ENCODE measurements at places on chromosomes 4 and X. TPM values are rescaled to one million over a fixed set of nuclear protein-coding genes. Genes with fewer than 3 reads are reported as not detected.

- DNase-seq: no peak
Observed at GRCh38 chr4:111997785-111998184, 147.5 kb upstream of the FAM241A start.

DNA sequence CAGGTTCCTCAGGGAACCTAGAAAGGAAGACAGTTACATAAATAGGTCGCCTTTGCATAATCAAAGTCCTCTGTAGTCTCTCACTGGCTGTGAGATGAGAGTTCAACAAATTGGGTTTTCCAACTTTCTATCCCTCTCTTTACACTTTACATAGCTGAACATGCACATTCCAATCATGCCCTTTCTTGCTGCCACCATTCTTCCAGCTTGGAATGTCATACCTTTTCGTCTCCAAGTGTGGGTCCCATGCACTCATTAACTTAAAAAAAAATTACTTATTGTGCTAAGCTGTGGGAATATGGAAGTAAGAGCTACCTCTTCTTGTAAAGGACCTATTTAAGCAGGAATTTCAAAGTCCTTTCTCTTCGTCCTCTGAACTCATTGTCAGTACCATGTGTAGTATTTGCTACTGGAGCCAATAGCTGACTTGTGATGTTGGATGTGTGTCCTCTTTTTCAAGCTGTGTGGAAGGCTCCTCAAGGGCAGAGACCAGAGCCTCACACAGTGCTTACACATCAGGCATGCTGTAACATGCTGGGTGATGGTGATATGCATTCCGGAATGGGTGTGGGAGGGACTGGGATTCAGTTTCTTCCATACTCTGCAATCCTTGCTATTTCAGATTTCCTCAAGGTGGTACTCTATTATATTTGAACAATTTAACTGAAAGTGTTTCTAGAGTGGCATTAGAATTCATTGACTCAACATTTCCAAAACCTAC, 7.1 kb downstream of the ENOPH1 start:
- DNase-seq: no peak

DNA sequence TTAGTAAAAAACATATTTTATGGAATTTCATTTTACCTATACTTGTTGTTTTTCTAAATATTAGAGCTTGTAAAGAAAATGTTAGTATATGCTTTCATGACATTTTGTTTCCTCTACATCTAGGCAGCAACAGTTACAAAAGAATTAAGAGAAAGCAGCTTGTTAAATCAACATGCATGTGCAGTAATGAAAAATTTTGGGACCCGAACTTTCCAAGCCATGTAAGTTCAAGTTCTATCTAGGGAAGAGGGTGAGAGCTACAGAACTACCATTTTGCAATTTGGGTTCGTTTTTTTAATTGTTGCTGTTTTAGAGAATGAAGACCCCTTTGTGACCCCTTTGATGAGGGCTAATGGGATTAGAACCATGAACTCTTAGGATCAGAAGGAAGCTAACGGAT, 7.2 kb downstream of the AFP start:
- DNase-seq: no peak

Gene RBMXL3
- not detected for total RNA-seq

DNA sequence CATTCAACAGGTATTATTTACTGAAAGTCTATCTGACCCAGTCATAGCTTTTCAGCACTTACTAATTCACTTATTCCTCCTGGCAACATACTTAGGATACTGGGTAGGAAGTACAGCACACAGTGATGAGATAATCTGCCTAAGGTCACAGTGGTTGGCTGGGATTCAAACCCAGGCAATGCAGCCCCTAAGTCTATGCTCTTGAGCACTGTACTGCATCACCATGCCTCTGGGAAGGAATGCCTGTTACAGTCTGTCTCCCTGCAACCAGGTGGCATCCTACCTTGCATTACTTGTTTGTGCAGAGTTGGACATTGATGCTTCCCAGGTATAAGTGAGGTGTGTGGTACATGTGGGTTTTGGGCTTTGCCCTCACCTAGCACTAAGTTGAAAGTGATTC, 21.5 kb upstream of the LRAT start:
- DNase-seq: no peak

DNA sequence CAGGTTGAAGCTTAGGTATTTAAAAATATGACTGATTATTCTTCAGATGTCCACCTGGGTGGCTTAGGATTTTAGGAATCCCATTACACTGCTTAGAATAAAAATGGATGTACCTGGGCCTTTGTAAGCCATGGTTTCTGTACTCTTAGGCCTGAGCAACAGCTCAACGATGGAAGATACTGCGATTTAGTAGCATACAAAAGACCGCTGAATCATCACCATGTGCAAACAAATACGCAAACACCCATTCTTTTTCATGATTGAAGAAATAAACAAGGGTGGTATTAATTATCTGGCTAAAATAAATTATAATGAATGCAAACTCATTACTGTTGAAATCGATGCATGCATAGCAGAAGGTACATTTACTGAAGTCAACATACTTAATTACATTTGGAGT, 188.9 kb downstream of the ZNF330 start:
- no peak for DNase-seq

- DNase-seq: no peak
Observed at GRCh38 chr4:8016527-8016926, 76.9 kb upstream of the AFAP1 start.

GRCh38 chrX:44873415-44874276, 658 bp downstream of the KDM6A start:
- DNase-seq: peak; percentile 43

Gene GAGE13
- not detected for total RNA-seq

DNA sequence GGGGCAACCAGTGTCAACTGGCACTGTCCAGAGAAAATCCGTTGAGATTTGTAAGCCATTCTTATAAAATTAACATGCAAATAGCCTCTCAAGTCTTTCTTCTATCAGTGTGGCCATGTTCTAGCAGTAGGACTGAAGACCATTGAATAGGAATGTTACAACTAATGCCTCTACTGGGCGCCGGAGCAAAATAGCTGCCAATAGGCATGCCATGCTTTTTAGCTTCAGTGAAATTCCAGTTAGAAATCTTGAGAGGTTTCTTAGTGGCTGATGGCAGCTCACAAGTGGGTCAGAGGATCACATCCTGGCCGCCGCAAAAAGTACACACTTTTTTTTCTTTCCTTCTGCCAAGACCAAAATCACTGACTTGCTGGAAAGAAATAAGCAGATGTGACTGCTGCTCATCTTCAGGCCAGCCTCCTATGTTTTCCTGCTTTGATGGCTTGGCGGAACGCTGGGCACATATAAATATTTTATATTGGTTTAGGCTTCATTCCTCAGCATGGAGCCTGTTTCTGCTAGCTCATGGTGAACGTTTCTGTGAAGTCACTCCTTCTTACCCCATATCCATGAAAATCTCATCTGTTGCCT, 293.1 kb downstream of the TENM3 start:
- no peak for DNase-seq

Gene TMSB15C
- not detected for total RNA-seq

Gene BANK1
- 1.1 TPM for total RNA-seq

Gene MAGED2
- 161 TPM for total RNA-seq

GRCh38 chrX:118603981-118604380, 108.4 kb downstream of the DOCK11 start:
- DNase-seq: peak; percentile 16

Gene BCAP31
- 311 TPM for total RNA-seq

Gene MAGEA12
- total RNA-seq: not detected

GRCh38 chr4:31917334-31917733, 1197.2 kb downstream of the PCDH7 start:
- no peak for DNase-seq

DNA sequence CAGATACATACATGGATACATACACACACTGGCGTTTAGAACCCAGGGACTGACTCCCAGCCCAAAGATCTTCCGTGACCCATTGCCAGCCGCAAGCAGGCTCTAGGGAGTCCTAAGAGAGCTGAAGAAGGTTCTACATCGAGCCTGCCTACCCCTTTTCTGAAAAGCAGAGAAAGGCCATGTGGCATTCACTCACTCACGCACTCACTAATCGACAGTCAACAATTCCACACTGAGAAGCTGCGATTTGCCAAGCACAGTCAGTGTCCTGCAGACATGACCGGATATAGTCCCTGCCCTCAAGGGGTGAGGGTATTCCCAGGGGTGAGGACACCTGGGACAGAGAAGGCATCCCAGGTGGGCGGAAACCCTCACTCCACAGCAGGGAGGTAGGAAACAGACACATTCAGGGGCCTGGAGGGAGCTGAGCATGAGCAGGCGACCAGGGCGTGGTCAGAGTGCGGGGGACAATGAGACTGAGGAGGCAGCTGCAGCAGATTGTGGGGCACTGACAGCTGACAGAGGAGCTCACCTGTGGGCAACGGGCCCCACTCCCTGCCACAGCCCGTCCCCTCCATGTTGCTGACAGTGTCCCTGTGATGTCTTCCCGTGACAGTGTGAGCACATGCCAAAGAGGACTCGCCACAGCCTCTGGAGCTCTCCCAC, 13.2 kb upstream of the MAN2B2 start:
- DNase-seq: no peak

GRCh38 chrX:23790155-23790497, 7.2 kb downstream of the SAT1 start:
- no peak for DNase-seq

Gene SEPSECS
- 3.6 TPM for total RNA-seq

DNA sequence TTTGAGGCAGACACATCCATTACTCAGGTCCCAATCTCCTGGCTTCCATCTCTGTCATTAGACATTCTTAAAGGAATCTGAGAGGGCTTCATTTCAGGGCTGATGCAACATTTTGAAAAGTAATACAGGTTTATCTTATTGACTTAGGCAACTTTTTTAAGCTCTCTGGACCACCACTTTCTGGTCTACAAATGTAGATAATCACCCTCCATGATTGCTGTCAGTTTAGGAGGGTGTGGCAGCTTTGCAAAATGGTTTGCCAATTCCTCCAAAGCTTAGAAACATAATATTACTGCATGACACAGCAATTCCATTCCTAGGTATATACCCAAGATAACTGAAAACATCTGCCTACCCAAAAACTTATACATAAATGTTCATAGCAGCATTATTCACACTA, 77.6 kb downstream of the ARHGAP6 start:
- DNase-seq: no peak

DNA sequence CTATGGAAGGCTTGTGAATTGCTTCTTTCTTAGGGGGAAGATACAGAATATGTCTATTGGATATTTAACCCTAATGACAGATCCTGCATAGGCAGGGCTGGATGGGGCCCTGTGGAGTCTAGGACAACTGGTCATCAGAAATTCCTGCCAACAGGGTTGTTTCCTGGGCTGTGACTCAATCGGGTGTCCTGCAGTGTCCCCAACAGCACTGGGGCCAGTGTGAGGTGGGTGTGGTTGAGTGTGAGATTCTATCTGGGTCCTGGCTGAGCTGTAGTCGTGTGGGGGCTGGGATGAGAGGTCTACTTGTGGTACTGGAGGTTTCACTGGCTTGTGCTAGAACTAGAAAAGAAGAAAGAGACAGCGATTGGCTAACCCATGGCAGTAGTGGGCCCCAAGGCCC, 87.3 kb upstream of the WDR1 start:
- DNase-seq: no peak

Gene NUDT10
- total RNA-seq: not detected

DNA sequence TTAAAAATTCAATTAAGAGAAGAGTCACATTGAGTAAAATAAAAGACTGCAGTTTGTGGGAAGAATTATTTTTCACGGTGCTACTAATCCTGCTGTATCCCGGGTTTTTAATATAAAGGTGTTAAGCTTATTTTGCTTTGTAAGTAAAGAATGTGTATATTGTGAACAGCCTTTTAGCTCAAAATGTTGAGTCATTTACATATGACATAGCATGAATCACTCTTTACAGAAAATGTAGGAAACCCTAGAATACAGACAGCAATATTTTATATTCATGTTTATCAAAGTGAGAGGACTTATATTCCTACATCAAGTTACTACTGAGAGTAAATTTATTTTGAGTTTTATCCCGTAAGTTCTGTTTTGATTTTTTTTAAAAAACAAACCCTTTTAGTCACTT, 39.7 kb downstream of the IRS4 start:
- DNase-seq: no peak

DNA sequence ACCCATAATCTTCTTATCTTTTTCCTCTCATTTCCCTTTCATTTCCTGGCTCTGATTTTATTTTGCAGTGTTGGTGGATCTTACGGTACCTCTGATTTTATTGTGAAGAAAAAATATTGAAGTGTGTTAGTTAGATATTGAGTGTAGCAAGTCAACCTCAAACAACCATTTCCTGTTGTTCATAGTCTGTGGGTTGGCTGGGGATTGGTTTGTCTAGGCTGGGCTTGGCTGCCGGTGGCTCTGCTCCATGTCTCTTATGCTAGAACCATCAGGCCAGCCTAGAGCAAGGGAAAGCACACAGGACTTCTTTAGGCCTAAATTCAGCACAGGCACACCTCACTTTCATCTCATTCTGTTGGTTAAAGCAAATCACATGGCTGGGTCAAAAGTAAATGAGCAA, 383.1 kb upstream of the LCORL start:
- no peak for DNase-seq

DNA sequence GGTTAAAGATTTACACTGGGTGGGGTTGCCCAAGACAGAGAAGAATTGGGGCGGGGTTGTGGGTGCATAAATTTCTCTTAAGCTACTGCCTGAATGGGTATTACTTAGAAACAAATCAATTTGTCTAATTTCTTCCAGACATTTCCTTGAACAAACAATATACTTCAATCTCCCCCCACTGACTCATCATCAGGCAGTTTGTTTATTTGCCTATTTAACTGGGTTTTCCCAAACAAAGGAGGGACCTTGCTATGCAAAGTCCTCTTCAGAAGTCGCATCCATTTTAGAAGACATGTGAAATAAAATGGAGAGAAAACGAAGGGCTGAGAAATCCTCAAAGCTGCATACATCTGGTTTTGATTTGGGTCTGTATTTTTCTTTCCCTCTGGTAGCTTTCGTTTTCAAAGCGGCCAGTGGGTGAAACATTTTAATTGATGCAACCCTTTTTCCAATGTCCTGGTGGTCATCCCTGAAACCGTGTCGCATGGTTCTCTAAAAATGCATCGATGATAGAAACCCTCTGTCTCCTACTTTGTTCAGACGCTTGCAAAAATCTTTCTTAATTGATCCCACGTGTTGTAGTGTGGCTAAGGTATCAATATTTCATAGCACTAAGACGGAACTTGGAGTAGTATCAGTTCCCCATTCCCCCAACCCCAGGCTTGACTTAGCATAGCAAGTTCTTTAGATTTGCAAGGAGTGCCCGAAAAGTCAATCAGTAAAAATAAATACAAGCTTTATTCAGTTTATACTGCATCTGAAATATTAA, 115.1 kb upstream of the MXRA5 start:
- DNase-seq: no peak

DNA sequence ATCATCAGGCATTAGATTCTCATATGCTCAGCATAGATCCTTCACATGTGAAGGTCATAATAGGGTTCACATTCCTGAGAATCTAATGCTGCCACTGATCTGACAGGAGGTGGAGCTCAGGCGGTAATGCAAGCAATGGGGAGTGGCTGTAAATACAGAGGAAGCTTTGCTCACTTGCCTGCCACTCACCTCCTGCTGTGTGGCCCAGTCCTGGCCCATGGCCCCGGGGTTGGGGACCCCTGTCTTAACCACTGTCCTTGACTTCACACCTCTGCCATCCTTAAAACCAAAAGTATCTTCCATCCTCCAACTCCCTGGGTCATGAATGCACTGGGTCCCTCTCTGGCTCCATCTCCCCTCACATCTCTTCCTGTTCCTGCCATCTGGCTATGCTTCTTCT, 129.1 kb downstream of the HMX1 start:
- no peak for DNase-seq

GRCh38 chr4:66767442-66767841, 777.9 kb downstream of the CENPC start:
- DNase-seq: no peak

GRCh38 chr4:142405021-142405694, 440.9 kb downstream of the INPP4B start:
- peak; percentile 40 for DNase-seq

Measured in MG63 (cell line).